Hepatocyte (in vitro differentiated cells): ENCODE measurements at places on chromosomes 3 and 15.

- H3K27me3 ChIP-seq, result no peaks in the 10 kb centered on the region
- no peaks in the 10 kb centered on the region for H3K36me3 ChIP-seq
- H3K27ac ChIP-seq, result peak overlapping the region; percentile 14
- H3K4me3 ChIP-seq, result no peak overlapping the region
- H3K4me1 ChIP-seq, result peaks cover 10% of the 10 kb centered on the region
Observed at GRCh38 chr15:77446840-77447390, 26.2 kb downstream of the HMG20A start.

- H3K4me1 ChIP-seq, result no peaks in the 10 kb centered on the region
- H3K36me3 ChIP-seq, result no peaks in the 10 kb centered on the region
- no peak for DNase-seq
- no peak overlapping the region for H3K27ac ChIP-seq
- H3K27me3 ChIP-seq, result no peaks in the 10 kb centered on the region
- no peak overlapping the region for H3K4me3 ChIP-seq
Observed at GRCh38 chr15:48784756-48785155, 26.1 kb downstream of the CEP152 start.

- H3K27ac ChIP-seq, result no peak overlapping the region
- H3K36me3 ChIP-seq, result no peaks in the 10 kb centered on the region
- H3K4me3 ChIP-seq, result no peak overlapping the region
- peaks cover 12% of the 10 kb centered on the region for H3K4me1 ChIP-seq
Observed at GRCh38 chr3:128360705-128361271, 105.9 kb downstream of the DNAJB8 start.

DNA sequence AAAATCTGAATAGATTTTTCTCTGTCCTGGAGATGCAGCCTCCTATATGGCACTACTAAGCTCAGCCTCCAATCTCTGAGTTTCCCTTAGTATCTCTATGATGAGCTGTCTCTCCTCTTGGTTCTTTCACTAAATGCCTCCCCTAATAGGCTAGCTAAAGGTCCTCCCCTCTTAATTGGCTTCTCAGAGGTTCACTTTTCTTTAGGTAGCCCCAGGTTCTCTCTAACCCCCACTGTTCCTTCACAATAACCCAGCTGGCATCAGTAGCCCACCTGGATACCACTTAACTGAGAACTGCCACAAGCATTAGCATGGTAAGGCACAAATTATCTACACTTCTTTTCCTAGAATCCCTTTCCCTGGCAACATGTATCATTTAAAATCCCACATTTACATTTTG, 523.2 kb downstream of the IGSF11 start:
- no peak overlapping the region for H3K27ac ChIP-seq
- H3K4me3 ChIP-seq, result no peak overlapping the region
- DNase-seq, result no peak
- no peaks in the 10 kb centered on the region for H3K27me3 ChIP-seq

DNA sequence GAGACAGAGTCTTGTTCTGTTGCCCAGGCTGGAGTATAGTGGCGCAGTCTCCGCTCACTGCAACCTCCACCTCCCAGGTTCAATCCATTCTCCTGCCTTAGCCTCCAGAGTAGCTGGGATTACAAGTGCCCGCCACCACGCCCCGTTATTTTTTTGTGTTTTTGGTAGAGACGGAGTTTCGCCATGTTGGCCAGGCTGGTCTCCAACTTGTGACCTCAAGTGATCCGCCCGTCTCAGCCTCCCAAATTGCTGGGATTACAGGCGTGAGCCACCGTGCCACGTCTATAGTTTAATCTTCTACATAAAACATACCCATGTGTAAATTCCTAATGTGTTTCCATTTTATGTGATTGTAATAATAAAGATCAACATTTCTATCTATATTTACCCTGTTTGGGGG, 1.7 kb downstream of the GALK2 start:
- no peak overlapping the region for H3K27ac ChIP-seq
- no peak overlapping the region for H3K4me3 ChIP-seq
- H3K27me3 ChIP-seq, result no peaks in the 10 kb centered on the region
- no peaks in the 10 kb centered on the region for H3K36me3 ChIP-seq
- H3K4me1 ChIP-seq, result peaks cover 10% of the 10 kb centered on the region

GRCh38 chr3:51949121-51949520, 6.1 kb upstream of the GPR62 start:
- H3K27me3 ChIP-seq, result peaks cover 7% of the 10 kb centered on the region
- no peaks in the 10 kb centered on the region for H3K4me1 ChIP-seq
- no peak overlapping the region for H3K4me3 ChIP-seq
- no peak overlapping the region for H3K27ac ChIP-seq
- no peak for DNase-seq

DNA sequence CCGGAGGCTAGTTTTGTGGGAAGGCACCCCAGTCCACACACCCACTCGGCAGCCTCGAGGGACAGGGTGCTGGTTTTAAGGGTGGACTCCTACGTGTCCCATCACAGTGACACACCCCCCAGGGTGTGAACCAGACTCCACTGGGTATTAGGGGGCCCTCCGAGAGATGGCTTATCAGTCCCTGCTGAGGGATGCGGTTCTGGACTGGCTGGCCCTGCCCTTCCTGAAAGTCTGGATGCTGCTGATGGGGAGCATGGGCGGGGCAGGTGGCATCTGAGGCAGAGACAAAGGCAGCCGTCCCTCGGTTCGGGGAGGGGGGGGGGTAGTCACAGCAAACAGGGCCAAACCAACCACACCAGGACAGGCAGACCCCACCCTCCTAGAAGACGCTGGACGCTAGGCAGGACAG, 939 bp upstream of the ULK3 start:
- no peaks in the 10 kb centered on the region for H3K27me3 ChIP-seq
- peaks cover 19% of the 10 kb centered on the region for H3K4me1 ChIP-seq
- H3K4me3 ChIP-seq, result no peak overlapping the region
- H3K27ac ChIP-seq, result peak overlapping the region; percentile 93
- DNase-seq, result no peak

GRCh38 chr3:163481738-163482137, 1596.6 kb downstream of the SI start:
- H3K4me1 ChIP-seq, result no peaks in the 10 kb centered on the region
- H3K4me3 ChIP-seq, result no peak overlapping the region
- H3K27ac ChIP-seq, result no peak overlapping the region
- no peaks in the 10 kb centered on the region for H3K27me3 ChIP-seq
- no peak for DNase-seq
- H3K36me3 ChIP-seq, result no peaks in the 10 kb centered on the region

- DNase-seq, result no peak
- H3K27ac ChIP-seq, result no peak overlapping the region
- no peaks in the 10 kb centered on the region for H3K4me1 ChIP-seq
- H3K36me3 ChIP-seq, result peaks cover 4% of the 10 kb centered on the region
Observed at GRCh38 chr3:172325461-172325860, 122.8 kb downstream of the GHSR start.

DNA sequence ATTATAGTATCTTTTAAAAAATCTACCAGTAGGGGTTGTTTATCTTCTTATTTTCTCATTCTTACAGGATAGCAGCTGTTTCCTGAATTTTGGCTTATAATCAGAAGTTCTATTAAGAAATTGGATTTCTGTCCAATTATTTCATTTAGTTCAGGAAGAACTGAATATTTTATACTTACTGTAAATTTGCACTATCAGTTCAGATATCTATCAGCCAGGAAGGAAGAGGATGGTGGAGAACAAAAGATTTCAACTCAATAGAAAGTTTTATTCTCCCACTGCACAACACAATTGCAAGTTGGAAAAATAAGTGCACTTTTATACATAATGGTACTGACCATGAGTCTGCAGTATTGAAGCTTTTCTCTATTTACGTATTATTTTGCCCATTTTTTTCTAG, 400.9 kb downstream of the PLOD2 start:
- no peaks in the 10 kb centered on the region for H3K27me3 ChIP-seq
- no peak overlapping the region for H3K27ac ChIP-seq
- no peak for DNase-seq

- no peak overlapping the region for H3K27ac ChIP-seq
- no peaks in the 10 kb centered on the region for H3K27me3 ChIP-seq
- no peak overlapping the region for H3K4me3 ChIP-seq
- H3K4me1 ChIP-seq, result peaks cover 11% of the 10 kb centered on the region
- no peaks in the 10 kb centered on the region for H3K36me3 ChIP-seq
- DNase-seq, result no peak
Observed at GRCh38 chr3:194575484-194576210, 57.6 kb downstream of the TMEM44 start.

GRCh38 chr15:41543521-41543870, 561 bp downstream of the RPAP1 start:
- H3K27me3 ChIP-seq, result no peaks in the 10 kb centered on the region
- no peaks in the 10 kb centered on the region for H3K36me3 ChIP-seq
- DNase-seq, result no peak

- no peaks in the 10 kb centered on the region for H3K27me3 ChIP-seq
- H3K27ac ChIP-seq, result no peak overlapping the region
- H3K36me3 ChIP-seq, result no peaks in the 10 kb centered on the region
- no peak overlapping the region for H3K4me3 ChIP-seq
- DNase-seq, result no peak
Observed at GRCh38 chr3:136642711-136643110, 109.5 kb downstream of the STAG1 start.

DNA sequence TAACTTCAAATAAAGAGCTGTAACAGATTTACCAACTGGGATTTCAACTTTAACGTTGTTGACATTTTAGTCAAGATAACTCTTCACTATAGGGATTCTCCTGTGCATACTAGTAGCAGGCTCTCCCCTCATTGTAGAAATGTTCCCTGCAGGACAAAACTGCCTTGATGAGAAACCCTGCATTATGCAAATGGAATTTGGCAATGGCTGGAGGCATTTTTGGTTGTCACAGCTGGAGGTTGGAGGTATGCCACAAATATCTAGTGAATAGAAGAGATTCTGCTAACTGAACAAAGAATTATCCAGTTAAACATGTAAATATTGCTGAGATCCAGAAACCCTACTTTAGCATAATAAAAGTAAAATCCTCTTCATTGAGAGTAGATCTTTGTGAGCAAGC, 928.8 kb upstream of the ALCAM start:
- no peaks in the 10 kb centered on the region for H3K27me3 ChIP-seq
- H3K27ac ChIP-seq, result peak overlapping the region; percentile 5
- no peaks in the 10 kb centered on the region for H3K36me3 ChIP-seq
- DNase-seq, result no peak
- H3K4me1 ChIP-seq, result no peaks in the 10 kb centered on the region

DNA sequence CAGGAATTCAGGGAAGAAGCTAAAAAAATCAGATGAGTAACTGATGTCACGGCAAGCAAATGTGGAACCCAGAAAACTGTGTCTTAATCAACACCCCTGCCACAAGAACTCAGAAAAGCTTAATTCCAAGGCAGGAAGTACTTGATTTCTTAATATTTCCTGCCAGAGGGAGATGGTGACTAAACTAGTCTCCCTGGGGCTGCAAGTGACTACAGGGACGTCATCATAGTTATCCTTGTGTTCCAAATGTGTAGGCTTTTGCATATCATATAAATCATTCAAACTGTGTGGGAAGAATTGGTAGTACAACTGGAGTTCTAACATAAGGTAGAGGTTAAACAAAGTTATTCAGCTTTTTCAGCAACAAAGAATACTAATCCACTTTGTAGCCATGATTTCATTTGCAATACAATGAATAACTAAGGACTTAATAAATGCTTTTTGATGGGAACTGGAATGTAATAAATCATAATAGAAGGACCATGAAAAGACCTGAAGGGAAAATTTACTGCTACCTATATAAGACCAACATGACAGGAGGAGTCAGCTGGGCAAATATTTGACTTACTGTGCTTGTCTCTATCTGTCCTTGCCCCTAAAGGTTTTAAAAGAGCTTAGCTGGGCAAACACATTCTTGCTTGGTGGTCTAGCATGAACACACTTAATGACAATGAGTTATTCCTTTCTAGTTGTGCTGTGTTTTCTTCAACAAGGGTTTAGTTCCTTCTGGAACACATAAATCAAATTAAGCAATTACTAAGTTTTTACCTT, 76.0 kb upstream of the NECTIN3 start:
- H3K27ac ChIP-seq, result no peak overlapping the region
- H3K27me3 ChIP-seq, result no peaks in the 10 kb centered on the region
- no peaks in the 10 kb centered on the region for H3K4me1 ChIP-seq
- H3K4me3 ChIP-seq, result no peak overlapping the region

GRCh38 chr3:159038405-159038804, 236.6 kb downstream of the MFSD1 start:
- no peak for DNase-seq
- no peak overlapping the region for H3K4me3 ChIP-seq
- H3K4me1 ChIP-seq, result no peaks in the 10 kb centered on the region
- H3K27me3 ChIP-seq, result peaks cover 3% of the 10 kb centered on the region

DNA sequence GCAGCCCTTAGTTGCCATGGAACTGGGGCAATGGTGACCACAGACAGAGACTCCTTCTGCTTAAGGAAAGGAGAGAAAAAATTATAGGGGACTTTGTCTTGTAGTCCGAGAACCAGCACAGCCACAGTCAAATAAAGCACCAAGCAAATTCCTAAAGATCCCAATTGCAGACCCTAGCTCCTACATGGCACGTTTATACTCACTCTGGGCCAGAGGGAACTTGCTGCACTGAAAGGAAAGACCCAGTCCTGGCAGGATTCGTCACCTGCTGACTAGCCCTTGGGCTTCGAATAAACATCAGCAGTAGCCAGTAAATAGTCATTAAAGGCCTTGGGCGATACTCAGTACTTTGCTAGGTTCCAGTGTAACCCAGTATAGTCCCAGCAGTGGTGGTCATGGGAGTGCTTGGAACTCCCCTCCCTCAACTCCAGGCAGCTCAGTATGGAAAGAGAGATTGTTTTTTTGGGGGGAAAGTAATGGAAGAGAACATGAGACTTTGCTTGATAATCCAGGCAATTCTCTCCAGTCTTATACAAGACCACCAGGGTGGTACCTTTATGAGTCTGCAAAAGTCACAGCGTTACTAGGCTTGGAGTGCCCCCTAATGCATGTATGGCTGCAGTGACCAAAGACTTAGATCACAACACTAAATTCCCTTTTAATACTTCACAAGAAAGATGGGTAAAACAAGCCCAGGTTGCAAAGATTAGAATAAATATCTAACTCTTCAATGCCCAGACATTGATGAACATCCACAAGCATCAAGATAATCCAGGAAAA, 66.4 kb upstream of the AGTR1 start:
- no peaks in the 10 kb centered on the region for H3K27me3 ChIP-seq
- no peak for DNase-seq
- H3K4me1 ChIP-seq, result no peaks in the 10 kb centered on the region
- H3K4me3 ChIP-seq, result no peak overlapping the region

GRCh38 chr3:139611528-139611927, 66.2 kb downstream of the NMNAT3 start:
- H3K27me3 ChIP-seq, result no peaks in the 10 kb centered on the region
- H3K4me1 ChIP-seq, result peaks cover 5% of the 10 kb centered on the region
- H3K27ac ChIP-seq, result no peak overlapping the region
- DNase-seq, result no peak
- H3K36me3 ChIP-seq, result no peaks in the 10 kb centered on the region

DNA sequence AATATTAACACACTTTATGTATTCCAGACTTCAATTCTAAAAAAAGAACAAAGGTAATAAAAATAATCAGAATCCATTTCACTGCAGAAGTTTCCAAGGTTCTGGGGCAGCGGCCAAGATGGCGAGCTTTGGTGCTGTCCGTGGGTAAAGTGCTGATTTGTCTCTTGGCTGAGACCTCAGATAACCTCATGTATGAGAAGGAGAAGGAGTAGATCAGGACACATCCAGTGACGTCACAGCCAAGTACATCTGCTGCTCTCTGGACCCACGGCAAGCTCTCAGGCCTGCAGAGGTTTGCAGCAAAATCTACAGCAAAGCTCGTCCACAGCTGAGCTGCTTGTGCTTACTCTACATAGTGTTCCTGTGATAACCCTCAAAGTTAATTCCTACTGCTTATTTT, 165.7 kb downstream of the MAGI1 start:
- peaks cover 8% of the 10 kb centered on the region for H3K4me1 ChIP-seq
- no peaks in the 10 kb centered on the region for H3K27me3 ChIP-seq
- no peak overlapping the region for H3K4me3 ChIP-seq
